ENCODE measurements at places on chromosomes 16 and 17.

- no peak for DNase-seq
These were observed 18.5 kb upstream of the KCTD5 start for GRCh38 chr16:2663553-2664546.

- no peak for DNase-seq
These were observed 6.8 kb downstream of the TBKBP1 start for GRCh38 chr17:47700471-47701449.

- no peak for DNase-seq
These were observed 63.0 kb downstream of the BAIAP2 start for GRCh38 chr17:81097943-81098308.

- no peak for DNase-seq
These were observed 1031.5 kb downstream of the CDH11 start for GRCh38 chr16:64090327-64090726.

DNA sequence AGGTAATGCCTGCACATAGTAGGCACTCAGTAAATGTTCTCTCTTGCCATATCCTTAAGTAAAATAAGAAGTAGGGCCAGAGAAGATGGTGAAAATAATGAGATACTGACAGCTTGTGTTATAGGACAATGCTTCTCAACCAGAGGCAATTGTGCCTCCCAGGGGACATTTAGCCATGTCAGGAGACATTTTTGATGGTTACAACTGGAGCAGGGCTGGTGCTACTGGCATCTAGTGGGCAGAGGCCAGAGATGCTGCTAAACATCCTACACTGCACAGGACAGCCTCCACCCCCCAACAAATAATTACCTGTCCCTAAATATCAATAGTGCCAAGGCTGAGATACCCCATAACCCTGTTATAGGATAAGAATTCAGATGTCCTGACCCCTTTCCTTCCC lies 1.7 kb downstream of the RAD51D start:
- DNase-seq, result no peak

GRCh38 chr17:74340470-74341023 lies 14.5 kb downstream of the KIF19 start:
- no peak for DNase-seq

GRCh38 chr17:72205357-72205756 lies 84.5 kb downstream of the SOX9 start:
- no peak for DNase-seq

DNA sequence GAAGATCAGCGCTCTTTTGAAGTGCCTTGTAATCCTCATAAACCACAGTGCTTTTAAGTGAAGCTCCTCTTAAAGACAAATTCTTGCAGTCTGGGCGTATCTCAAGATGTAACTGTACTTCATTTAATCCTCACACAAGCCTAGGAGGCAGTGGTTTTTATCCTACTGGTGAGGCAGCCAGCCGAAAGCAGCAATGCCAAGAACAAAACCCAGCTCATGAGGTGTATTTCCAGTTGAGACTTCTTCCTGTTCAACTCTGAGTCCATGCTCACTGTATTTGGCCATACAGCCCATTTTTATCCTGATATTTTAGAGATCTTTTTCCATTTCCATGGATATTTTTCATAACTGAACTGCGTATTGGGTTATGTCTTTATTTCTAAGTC lies 13.7 kb downstream of the CTRB2 start:
- no peak for DNase-seq

DNA sequence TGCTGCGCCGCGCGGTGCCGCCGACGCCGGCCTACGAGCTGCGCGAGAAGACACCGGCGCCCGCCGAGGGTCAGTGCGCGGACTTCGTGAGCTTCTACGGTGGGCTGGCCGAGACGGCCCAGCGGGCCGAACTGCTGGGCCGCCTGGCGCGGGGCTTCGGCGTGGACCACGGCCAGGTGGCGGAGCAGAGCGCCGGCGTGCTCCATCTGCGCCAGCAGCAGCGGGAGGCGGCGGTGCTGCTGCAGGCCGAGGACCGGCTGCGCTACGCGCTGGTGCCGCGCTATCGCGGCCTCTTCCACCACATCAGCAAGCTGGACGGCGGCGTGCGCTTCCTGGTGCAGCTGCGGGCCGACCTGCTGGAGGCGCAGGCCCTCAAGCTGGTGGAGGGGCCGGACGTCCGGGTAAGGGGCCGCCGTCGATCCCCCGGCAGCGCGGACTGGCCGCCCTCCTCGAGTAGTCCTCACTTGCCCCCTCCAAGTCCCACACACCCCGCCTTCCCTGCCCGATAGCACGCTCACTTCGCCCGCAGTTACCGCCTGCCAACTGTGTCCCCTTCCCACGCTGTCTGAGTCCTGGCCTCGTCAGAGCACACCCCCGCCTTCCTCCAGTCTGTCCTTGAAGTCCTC lies 470 bp downstream of the MLYCD start:
- peak; percentile 10 for DNase-seq

DNA sequence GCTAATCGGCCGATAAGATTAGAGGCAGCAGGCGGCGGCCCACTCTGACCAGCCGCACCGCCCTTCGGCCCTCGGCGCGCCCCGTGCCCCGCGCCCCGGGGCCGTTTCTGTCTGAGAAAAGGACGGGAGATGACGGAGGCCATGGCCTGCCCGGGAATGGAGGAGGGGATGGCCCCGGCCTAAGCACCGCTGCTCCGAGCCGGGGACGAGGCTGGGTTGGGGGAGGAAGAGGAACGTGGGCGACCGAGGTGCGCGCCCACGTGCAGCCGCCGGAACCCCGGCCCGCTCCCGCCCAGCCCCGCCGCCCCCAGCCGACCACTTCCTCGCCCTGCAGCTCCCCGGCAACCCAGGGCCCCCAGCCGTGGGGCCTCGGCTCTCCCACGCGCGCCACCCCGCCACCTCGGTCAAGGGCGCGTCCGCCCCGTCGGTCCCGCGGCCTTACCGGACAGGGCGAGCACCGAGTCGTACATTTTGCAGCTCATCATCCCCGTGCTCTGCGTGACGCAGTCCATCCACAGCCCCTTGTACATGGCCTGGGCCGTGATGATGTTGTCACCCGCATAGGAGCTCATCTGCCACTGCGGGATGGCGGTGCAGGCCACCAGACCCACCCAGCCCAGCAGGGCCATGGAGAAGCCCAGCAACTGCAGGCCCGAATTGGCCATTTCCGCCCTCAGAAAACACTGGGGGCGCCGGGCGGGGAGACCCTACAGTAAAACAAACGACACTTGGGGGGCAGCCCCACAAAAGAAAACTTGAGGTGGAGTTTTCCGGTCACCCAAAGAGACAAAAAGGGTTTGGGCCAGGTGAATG lies 693 bp downstream of the CLDN7 start:
- DNase-seq, result no peak

GRCh38 chr16:67727521-67728485 lies 8.7 kb upstream of the GFOD2 start:
- DNase-seq, result no peak

DNA sequence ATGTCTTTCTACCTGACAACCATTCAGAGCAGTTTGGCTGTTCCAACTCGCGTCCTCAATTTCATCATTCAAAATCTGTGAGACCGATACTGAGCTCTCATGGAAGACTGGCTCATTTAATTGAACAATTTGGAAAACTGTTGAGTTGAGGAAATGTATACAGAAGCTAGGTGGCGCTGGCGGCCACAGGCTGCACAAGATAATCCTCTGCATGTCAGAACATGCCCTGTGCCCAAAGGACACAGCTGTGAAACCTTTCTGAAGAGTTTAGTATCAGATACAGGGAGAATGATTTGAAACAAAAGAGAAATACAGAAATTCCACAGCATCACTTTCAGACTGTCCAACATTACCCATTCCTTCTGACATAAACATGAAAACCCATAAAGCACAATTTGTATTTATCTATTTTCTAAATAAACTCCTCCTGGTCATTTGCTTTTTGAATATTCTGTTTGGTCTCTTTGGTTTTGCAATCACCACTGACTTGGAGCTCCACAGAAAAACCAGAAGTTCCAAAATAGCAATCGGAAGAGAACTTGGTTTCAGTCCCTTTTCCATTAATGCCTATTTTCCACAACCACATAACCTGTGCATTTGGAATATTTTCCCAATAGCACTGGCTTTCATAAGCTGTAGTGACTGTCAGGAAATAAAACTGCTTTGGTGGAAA lies 192.8 kb downstream of the MAP2K6 start:
- no peak for DNase-seq

- DNase-seq, result no peak
These were observed 151.3 kb upstream of the CNTNAP4 start for GRCh38 chr16:76125871-76126270.

DNA sequence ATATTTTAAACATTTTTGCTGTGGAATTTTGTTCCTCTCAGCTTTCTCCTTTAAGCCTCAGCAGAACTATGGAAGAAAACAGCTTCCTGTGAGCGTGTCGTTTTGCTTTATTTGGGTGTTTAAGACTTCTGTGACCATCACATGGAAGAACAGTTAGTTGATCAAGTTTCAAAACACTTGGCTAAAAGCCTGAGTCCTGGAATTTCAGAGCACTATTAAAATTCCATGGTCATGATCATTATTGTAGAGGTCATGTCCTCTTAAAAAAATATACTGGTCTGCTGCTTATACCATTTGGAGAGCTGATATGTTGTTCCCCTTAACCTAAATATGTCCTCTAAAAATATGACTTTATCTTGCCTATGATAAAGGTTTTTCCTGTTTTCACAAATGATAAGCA lies 12.6 kb upstream of the CDR2 start:
- DNase-seq, result no peak

DNA sequence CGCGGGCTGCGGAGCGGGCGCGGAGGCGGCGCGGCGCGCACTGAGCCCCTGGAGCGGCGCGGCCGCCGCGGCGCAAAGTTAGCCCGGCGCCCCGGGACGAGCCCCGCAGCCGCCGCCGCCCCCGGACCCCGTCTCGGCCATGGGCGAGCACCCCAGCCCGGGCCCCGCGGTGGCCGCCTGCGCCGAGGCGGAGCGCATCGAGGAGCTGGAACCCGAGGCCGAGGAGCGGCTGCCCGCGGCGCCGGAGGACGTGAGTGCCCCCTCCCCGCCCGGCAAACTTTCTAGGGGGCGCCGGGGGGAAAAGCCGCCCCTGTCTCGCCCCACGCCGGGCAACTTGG lies 388 bp downstream of the RHBDL3 start:
- DNase-seq, result no peak

DNA sequence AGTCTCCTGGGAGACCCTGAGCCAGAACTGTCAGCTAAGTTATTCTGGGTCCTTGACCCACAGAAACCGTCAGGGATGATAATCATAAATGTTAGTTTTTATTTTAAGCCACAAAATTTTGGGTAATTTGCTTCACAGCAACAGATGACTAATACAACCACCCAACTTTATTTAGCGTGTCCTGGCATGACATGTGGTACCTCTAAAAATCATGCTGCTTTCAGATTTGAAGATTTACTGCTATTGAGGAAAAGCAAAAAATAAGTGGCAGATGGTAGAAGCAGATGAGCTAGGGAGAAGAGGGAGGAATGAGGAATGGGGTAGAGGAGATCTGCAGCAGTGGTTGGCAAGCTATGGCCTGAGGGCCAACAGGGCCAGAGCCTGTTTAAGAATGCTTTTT lies 90.4 kb downstream of the TMEM100 start:
- DNase-seq, result no peak

DNA sequence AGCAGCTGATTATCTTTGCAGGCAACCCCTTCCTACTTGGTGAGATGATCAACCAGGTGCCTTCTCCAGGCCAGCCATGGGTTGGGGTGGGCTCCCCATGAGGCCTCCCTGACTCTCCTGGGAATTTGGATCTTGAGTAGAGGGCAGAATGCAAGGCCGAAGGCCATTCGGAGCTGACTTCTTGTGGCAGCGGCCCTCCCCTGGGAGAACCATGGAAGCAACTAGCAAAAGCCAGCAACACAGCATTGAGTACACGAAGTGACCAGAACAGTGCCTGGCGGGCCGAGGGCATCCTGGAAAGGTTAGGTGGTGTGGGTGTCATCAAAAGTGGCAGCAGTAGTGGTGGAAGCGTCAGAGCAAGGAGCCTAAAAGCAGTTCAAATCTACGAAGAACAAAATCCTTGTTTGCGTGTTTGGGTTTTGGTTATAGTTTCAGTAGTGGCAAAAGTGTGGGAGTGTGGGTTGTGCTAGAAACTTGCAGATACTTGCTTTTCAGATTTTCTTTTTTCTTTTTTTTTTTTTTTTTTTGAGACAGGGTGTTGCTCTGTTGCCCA lies 2.0 kb upstream of the ALDH3A1 start:
- DNase-seq, result no peak

- no peak for DNase-seq
These were observed 11.8 kb downstream of the LASP1 start for GRCh38 chr17:38881600-38882191.

DNA sequence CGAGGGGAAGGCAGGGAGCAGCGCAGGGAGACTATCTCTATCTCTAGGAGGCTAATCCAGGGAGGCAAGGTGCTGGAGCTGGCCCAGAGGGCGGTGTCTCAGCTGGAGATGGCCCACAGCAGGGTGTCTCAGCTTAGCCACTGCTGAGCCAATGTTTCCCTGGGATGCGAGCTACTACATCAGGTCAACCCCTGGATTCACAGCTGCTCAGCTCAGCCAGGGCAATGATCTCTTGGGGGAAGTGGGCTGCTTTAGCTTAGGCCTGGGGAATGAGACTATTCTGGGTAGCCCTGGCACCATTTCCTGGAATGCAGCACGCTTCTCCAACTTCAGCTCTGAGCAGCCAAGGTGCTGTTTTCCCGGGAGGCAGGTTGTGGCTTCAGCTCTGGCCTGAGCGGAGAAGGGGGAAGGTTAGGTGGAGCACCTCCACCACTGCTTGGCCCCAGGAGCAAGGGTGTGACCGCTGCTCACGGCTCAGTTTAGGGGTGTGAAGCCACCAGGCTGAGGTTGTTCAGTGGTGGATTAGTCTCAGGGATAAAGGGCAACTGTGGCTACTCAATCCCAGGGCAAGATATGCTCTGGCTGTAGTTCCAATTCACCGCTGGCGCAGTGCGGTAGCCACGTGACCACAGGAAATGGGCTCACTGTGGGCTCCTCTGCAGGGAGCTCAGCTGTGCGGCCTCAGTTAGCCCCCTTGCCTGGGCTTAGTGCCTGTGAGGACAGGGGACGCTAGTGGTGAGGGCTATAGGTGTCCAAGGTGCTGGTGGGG lies 5.2 kb upstream of the PRSS21 start:
- DNase-seq, result no peak

DNA sequence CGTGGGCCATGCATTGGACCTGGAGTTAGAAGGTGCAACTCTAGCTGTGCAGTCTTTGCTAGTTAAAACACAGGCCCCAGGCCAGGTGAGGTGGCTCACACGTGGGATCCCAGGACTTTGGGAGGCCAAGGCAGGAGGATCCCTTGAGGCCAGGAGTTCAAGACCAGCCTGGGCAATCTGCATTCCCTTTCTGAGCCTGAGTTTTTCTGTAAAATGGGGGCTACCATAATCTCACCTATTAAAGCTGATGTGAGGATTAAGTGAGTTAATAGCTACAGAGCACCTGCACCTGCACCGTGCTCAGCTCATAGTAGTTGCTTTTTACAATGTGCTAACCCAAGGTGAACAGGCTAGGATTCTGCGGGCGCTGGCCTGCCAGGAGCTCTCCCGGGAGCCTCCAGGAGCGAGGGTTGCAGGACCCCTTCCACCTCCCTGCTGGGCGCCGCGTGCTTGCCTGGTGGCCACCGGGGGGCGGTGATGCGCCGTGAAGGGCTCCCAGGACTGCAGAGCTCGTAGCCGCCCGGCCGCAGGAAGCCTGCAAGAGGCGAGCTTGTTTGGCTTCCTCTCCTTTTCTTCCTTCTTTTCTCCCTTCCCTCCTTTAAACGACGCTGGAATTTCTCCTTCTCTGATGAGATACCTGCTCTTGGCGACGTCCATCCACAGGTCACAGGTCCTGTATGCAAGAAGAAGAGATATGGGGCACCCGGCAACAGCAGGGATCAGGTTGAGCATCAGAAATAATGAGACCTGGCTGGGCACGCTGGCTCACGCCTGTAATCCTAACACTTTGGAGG lies 51.3 kb downstream of the ZFP90 start:
- DNase-seq, result peak; percentile 22

- DNase-seq, result no peak
These were observed 14.9 kb upstream of the FOXN1 start for GRCh38 chr17:28491286-28491685.

GRCh38 chr17:68539548-68540467 lies 27.6 kb downstream of the PRKAR1A start:
- no peak for DNase-seq
